Stimulated activated CD8-positive, alpha-beta memory T cell treated with anti-CD3 and anti-CD28 coated beads, Interleukin-4, amount 100 ng/mL, for 1 hour (primary cell): ENCODE measurements at places on chromosomes 1 and 21.

DNA sequence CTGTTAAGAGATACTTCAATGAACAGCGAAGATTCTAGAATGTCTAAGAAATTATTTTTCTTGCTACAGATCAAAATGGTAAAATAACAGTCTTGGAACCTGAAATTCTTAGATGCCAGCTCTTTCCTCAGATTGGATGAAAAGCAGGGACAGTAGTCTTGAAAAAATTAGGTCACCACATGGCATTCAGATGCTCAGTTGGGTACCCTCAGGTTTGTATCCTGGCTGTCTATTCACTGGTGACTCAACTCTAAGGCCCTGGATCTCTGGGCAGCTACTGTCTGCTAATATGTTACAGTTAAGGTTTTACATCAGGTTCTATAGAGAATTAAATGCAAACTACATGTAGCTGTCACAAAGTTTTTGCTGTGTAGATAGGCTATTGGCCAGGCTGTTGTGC lies 528.9 kb upstream of the ADAMTS5 start:
- no peak for DNase-seq

- no peak for DNase-seq
Measured at GRCh38 chr1:45473302-45473701, 17.7 kb downstream of the TESK2 start.

GRCh38 chr21:42343556-42343955 lies 7.2 kb downstream of the TFF2 start:
- no peak for DNase-seq

DNA sequence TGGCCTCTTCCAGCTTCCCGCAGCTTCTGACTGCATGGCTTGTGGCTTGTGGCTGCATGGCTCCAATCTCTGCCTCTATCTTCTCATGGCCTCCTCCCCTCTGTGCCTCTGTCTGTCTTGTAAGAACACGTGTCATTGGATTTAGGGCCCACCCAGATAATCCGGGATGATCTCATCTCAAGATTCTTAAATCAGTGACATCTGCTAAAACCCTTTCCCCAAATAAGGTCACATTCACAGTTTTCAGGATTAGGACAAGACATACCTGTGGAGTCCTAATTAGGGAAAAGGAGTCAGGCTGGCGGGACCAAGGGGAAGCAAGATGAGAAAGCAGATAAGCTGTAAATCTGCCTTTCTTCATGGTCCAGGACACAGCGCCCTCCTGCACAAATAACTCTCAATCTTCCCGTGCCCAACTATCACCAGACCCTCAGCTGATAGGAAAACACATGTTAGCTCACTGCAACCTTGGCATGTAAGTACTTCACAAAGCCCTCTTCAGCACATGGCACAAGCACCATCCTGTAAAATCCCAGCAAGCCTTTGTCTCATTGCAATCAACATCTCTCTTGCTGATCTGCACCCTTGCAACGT lies 82.2 kb downstream of the SPSB1 start:
- DNase-seq = no peak

- DNase-seq = no peak
Measured at GRCh38 chr1:196136396-196136795, 471.8 kb downstream of the KCNT2 start.

DNA sequence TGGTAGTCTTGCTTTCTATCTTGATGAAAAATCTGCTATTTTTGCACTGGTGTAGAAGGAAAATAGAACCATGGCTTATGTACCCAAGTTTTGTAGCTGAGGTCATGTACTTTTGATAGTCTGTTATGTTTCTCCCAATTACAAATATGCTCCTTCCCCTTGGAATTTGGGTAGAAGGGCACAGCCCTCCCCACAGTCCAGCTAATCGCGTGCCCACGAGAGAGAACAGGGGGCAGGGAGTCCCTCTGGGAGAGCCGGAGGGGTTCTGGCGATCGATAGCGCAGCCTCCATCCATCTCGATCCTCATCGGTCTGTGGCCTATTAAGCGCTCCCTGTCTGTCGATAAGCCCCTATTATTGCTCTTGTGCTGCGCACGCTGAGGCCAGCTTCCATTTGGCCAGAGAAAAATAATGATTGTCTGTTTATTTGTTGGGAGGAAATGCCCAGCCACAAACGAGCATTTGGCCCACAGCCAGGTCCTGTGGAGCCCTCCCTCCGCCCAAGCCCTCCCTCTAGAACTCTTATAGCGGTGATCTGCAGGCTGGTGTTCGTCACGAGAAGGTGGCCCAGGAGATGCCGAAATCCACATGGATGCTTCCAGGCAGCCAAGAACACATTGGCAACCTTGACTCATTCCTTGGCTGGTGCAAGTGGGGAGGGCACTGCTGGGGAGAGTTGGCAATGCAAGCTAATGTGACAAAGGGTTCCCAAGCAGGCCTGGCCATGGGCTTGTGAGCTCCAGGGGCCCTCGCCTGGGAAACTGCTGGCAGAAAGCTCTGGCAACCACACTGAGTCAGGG lies 134.7 kb upstream of the TNR start:
- DNase-seq = no peak

DNA sequence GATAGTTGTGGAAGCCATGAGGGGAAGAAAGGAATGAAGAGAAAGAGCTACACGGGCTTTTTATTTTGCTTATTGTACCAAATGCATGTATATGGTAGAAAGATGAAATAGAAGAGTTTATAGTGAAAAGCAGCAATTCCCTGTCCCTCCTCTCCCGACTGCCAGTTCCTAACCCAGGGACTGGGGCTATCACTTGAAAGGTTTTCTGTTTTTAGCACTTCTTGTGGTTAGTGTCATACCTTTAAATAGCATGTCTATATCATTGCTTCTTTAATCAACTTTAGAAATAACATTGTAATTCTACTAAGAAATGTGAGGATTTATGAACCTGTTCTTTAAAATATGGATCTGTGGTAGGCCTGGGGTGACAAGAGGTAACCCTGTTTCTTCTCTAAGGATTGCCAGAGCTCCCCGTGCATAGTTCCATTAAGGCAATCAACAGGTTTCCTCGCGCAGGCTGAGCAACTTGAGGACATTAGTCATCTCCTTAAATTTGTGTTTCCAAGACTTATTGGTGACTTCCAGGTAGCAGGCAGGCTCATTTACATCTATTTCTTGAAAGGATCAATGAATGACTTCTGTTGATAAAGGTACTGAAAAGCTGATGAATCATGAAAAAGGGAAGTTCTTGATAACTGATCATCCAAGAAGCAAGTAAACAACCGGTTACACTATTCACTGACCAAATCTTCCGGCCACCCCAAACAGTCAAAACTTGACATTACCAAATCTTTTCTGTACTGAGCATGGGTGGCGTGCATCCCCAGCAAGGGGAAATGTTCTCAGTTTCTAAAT lies 37.8 kb upstream of the S1PR1 start:
- DNase-seq = no peak

DNA sequence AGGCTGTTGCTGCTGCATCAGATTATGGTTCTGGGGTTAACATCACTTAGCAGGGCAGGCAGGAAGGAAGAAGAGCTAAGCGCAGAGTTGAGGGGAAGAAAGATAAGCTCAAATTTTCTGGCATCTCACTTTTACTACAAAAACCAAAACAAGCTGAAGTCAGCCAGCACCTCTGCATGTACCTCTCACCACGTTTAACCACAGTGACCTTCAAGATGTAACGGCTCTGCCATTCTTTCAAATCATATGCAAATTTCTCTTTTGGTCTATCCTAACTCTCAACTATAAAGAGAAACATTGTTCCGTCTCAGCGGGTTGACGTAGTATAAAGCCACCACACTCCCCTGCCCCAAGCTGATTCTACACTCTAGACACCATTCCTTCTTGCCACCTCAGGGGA lies 154.4 kb downstream of the OMA1 start:
- DNase-seq = no peak

DNA sequence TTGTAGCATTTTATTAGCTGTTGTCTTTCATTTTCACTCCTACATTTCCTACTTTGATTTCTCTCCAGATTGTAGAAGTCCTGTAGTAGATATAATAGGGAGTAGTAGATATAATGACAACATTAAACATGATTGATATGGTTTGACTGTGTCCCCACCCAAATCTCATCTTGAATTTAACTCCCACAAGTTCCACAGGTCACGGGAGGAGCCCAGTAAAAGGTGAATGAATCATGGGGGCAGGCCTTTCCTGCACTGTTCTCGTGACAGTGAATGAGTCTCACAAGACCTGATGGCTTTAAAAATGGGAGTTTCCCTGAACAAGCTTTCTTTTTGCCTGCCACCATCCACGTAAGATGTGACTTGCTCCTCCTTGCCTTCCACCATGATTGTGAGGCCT lies 7.5 kb upstream of the PRDX6 start:
- DNase-seq = no peak

DNA sequence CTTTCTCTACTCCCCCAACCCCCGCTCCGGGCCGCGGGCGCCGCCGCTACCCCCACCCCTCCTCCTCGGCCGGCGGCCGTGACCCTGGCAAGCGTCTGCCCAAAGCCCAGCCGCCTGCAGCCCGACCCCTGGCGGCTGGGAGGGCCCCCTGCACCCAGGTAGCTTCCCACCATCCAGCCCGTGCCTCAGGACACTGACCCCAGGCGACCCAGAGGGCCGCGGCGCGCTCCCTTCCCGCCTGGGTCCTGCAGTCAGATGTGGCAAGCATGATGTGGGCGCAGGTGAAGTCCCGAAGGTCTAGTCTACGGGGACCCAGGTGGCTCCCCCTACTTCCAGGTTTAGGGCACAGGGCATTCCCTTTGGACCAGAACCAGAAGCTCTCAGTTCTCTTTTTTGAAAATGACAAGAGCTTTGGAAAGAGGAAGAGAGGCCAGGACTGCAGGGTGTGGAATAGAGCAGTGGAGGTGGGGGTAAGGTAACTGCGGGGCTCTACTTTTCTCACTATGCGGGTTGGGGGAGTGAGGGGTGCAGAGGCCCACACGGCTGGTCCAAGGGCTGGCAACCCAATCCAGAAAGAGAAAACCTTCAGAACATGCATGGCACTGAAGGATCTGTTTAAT lies at the start of gene DENND4B:
Gene DENND4B, minus strand, starts transcription at position 97 of the 620 bp plus-strand sequence. CDS start 2,344 bp downstream, outside the sequence.
- DNase-seq = peak; percentile 37

GRCh38 chr1:61389926-61390845 lies 307.8 kb downstream of the NFIA start:
- no peak for DNase-seq

DNA sequence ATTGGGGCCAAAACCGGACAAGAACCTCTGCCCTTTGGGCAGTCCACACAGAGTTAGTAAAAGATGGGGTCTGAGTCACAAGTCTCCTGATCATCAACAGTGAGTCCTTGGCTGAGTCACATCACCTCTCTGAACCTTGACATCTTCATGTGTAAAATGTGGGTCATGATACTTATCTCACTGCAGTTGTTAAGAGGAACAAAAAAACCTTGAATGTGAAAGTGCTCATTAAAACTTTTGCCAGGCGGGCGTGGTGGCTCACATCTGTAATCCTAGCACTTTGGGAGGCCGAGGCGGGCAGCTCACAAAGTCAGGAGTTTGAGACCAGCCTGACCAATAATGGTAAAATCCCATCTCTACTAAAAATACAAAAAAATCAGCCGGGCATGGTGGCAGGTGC lies 15.7 kb downstream of the S100A16 start:
- DNase-seq = no peak

- DNase-seq = no peak
Measured at GRCh38 chr1:232669981-232670747, 40.2 kb upstream of the SIPA1L2 start.

DNA sequence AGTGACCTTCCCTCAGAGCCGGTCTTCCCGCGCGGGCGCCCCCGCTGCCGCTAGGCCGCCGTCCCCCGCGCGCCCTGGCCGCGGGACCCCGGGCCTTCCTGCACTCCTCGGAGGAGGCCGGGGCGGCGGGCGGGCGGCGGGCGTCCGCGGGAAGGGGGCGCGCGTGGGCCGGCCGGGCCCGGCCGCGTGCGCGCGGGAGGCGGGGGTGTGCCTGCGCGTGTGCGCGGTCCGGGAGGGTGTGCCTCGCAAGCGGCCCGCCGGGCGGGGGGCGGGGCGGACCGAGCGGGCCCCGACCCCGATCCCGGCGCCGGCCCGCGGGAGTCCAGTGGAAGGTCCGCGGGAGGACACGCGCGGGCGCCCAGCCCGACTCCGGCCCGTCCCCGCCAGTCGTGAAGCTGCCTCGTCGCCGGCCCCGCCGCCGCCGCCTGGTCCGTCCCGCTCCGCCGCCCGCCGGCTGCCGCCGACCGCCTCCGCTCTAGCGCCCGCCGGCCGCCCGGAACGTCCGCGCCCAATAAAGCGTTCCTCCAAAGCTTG lies 438 bp downstream of the MRPS6 start:
- DNase-seq = no peak

GRCh38 chr1:170162459-170163246 lies 16.9 kb downstream of the NTMT2 start:
- no peak for DNase-seq

- no peak for DNase-seq
Measured at GRCh38 chr1:31400393-31400792, 12.6 kb upstream of the SERINC2 start.

GRCh38 chr1:207676153-207676552 lies 31.2 kb downstream of the CR1L start:
- no peak for DNase-seq

DNA sequence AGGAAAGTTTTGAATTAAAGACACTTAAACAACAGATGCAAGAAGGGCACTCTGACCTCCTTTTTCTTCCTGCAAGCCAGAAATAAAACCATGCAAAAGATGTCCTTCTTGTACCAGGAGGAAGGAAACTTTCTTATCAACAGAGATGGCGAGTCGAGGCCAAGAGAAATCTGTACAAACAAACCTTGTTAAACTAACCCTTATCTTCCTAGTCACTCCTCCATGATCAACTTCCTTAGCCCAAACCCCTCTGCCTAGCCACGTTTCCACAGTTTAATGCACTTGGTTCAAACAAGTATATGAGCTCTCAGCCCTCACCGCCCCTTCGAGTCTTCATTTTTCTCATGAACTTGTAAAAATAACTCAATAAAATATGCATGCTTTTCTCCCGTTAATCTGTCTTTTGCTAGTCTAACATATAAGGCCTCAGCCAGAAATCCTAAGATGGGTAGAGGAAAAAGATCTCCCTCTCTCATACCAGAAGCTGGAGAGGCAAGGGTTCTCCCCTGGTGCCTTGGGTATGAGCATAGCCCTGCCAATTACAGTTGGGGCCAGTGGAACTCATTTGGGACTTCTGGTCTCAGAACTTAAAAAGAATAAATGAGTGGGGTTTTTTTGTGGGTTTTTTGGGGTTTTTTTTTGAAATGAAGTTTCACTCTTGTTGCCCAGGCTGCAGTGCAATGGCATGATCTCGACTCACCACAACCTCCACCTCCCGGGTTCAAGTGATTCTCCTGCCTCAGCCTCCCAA lies 141.7 kb upstream of the SOD1 start:
- no peak for DNase-seq

- DNase-seq = no peak
Measured at GRCh38 chr1:175272361-175272760, 79.8 kb upstream of the KIAA0040 start.

- DNase-seq = no peak
Measured at GRCh38 chr21:37484535-37485474, 118.2 kb downstream of the DYRK1A start.

DNA sequence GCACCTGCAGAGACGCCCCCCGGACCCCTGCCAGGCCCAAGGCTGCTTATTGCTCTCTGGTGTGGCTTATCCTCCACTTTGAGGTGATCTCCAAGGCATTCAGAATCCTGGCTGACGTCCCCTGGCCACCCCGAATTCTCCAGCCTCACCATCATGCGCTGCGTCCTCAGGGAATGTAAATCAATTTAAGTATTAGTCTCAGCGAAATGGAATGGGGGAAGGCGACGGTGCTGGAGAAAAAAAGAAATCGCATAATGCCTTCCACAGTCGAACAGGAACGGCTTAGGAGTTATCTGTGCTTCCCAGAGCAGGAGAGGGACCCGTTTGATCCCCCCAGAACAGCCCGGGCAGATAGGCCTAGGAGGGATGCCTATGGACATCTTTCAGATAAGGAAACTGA lies 2.9 kb downstream of the EPHA8 start:
- DNase-seq = no peak
